Posterior vena cava (tissue), 2 donors: ENCODE measurements at places on chromosomes 4 and X. TPM values are rescaled to one million over a fixed set of nuclear protein-coding genes. Genes with fewer than 3 reads are reported as not detected.

KCND1 gene
- total RNA-seq: 2.0 TPM

WNK3 gene
- total RNA-seq: 4.4 TPM

EFNB1 gene
- total RNA-seq: 26.4 TPM

CCNA2 gene
- total RNA-seq: 1.2 TPM

IDUA gene
- 19.0 TPM for total RNA-seq

SORBS2 gene
- total RNA-seq: 166 TPM

PPP4R3C gene
- total RNA-seq: not detected

DNA sequence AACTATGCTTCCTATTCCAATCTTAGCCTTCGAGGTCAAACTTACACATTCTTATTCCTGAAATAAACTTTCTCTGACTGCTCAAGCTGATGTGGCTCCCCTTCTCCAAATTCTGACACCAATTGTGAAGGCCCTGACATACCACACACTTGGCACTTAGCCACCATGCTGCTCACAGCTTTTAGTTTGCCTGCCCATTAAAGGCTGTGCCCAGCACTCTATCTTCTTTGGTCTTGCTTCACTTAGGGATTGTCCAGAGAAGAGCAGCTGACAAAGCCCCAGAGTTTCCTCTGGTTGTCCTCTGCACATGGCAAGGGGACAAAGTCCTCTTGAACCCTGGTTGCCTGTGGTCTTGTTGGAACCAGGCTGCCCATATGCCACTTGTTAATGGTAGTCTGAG is 126.1 kb downstream of the ARHGEF9 start:
- no peak for DNase-seq

GRCh38 chr4:130812117-130812765 is 1716.3 kb downstream of the C4orf33 start:
- DNase-seq: no peak

DNA sequence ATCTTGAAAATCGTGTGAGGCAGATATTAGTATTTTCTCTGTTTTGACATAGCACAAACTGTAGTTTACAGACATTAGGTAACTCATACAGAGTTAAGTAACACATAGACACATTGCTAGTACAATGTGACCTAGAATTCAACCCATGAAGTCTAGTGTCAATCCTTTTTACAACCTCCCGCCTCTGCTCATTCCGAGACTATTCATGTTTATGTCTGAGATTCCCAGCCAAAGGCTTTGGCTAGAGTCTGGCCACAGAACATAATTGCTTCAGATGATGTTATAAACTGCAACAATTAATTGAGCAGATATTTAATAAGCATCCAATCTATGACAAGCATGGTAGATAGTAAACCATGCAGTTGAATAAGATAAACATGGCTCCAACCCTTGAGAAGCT is 841.0 kb downstream of the STIM2 start:
- DNase-seq: no peak

DNA sequence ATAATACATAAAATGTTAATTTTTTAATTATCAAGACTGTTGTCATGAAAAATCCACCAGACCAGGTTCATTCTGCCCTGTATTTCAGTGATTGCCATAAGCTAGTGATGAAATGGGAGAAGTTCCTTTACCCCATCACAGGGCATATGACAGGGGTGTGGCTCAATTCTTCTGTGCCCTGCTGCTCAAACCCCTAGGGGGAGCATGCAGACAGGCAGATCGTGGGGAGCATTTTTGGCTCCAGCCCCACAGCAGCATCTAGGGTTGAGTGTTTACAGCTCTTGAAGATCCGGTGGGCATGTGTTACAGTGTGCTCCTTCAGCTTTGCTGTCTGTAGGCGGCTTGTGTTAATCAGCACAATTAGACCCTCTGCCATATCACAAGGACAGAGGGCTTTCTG is 700.7 kb downstream of the PCDH18 start:
- DNase-seq: no peak

GRCh38 chr4:114136069-114136468 is 156.6 kb upstream of the ARSJ start:
- no peak for DNase-seq

DNA sequence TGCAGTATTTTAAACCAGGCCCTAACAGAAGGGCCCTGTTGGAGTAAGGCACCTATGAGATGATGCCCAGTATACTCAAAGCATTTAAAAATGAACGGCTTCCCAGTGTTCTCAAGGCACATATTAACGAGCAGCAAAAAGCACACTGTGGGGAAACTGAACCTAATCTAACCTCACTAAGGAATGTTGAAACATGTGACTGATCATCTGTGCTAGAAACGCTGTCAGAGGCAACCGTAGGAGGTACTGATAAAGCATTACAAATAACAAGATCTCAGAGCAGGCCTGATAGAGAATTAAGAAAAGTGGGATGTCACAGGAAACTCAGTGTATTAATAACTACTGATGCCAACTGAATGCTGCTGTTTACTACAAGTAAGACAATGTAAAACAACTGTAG is 24.0 kb downstream of the ASB9 start:
- DNase-seq: no peak

DNA sequence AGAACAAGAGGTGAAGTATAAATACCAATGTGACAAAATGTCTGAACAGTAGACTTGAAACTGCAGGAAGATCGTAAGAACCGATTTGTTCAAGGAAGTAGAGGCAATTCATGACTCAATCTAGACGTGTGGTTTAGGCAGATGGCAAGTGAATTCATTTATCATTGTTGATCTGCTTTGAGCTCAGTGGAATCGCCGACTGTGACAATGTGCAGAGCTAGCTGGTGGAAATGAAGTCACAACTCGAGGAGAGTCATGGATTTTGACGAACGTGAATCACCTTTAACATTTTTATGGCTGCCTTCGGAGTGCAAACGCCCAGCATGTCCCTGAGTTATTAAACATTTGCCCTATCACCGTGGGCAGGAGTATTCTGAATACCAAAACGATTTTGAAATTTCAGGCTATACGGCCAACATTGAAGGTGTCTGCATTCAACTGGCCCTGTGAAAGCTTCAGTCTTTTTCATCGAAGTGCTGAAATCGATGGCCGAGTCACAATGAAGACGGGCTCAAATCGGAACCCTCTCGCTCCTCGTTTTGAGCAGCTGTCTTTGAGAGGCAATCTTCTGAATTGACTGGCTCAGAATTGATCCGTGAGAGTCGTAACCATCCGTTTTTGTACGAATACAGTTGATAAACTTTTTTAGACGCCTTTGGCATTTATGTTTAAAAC is 689 bp upstream of the OGT start:
- DNase-seq: no peak

DNA sequence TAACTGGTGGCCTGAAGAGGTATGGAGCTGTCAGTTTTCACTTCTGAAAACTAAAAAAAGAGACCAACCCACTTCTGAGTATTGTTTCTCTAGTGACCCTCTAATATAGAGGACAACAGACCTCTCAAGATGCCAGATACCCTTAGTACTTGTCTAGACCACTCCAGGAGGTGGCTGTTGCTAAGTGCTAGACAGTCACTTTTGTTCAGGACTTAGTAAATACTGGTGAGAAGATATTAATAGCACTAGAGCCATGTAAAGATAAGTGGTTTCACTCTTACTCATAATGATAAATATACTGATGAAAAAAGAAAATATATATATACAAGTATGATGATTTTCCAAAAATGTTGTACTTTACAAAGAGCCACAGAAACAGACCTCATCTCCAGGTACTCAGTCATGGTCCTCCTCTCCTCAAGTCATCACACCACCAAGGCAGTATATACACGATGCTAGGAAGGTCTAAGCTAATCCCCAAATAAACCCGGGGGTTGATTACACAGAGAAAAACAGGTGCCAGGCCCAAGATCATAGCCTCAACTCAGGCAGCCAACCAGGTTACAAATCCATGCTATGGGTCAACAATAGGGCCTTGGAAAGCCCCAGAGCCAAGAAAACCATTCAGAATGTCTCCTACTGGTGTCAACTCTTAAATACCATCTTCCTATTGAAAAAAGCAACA is 66.9 kb downstream of the ARHGEF9 start:
- no peak for DNase-seq

DNA sequence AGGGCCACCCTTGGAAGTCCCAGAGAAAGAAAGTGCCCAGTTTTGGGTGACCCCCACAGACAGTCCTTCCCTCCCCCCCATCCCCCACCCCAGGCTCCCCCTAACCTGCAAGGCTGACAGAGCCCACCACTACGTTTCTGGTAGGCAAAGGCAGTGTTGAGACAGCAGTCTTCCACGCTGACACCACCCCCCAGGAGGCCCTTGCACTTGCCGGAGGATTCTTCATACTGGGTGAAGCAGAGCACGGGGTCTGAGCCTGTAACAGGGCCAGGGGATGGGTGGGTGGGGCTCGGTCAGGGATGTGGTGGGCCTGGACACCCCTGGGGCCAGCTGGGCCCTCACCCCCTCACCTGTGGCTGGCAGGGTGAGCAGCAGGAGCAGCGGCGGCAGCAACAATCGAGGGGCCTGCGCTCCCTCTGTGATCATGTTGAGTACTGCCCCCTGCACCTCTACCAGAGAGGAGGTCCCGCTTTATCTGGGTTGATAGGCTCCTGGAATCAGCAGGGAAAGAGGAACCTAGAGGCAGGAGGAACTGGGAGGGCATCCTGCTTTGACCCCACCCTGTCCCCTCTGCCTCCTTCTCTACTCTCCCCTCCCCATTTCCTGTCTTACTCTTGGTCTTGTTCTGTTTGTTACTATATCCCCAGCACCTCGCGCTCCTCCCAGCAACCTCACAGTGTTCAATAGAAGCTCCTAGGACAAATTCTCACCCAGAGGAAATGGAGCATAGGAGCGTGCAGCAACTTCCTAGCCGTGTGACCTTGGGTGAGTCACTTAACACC is at the start of gene CFP:
Gene CFP (minus strand): TSS at position 512 of the 782 bp plus-strand sequence. CDS start 86 bp downstream, at position 426.
- no peak for DNase-seq

- no peak for DNase-seq
Observed at GRCh38 chrX:13096728-13097127, 52.3 kb upstream of the FAM9C start.

- DNase-seq: no peak
Observed at GRCh38 chr4:79626101-79626500, 218.1 kb upstream of the GK2 start.

DNA sequence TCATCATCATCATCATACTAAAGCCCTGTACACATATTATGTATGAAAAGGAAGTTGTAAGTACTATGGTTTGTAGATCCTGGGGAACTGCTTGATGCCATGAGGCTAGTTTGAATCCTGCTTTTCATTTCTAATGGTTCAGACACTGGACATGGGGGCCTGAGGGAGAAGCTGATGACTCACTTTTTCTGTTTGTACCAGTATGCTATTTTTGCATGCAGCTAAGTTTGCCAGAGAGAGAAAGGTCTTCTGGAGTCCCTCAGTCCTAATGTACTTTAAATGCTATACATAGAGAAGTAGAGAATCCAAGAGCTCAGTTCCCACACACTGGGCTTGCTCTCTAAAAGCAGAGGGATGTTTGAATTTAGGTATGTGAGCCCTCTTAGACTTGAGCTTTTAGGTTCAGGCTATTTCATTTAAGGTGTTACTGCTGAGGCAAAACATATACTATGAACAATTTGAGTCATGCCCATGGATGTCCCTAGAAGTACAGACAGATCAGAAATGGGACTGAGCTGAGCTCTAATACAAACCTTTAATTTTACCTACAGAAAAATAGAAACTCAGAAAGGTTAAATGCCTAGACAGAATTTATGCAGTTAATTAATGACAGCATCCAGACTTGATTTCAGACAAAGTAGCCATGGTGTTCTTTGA is 17.6 kb upstream of the HS3ST1 start:
- DNase-seq: no peak

GRCh38 chr4:75513526-75514130 is 575 bp downstream of the RCHY1 start:
- no peak for DNase-seq

GRCh38 chr4:150743564-150744342 is 161.8 kb downstream of the MAB21L2 start:
- no peak for DNase-seq

GRCh38 chrX:108309144-108309543 is 129.1 kb downstream of the COL4A6 start:
- no peak for DNase-seq

DNA sequence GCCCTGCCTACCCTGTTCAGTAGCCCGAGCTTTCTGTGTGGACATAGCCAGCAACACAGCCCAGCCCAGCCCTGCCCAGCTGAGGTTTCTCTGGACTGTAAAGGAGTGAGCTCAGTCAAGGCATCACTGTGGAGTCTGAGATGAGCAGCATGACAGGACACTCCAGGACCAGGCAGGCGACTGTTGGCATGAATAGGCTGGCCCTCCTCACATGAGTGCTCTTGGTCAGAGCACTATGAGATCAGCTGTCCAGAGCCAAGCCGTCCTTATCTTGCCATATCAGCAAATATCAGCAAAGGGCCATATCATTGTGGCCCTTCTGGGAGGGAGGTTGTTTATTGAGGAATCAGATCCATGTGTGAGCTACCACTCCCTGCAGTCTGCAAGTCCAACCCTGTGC is 30.9 kb downstream of the REELD1 start:
- peak; percentile 83 for DNase-seq

- no peak for DNase-seq
Observed at GRCh38 chr4:182188622-182189021, 54.6 kb upstream of the TENM3 start.

DNA sequence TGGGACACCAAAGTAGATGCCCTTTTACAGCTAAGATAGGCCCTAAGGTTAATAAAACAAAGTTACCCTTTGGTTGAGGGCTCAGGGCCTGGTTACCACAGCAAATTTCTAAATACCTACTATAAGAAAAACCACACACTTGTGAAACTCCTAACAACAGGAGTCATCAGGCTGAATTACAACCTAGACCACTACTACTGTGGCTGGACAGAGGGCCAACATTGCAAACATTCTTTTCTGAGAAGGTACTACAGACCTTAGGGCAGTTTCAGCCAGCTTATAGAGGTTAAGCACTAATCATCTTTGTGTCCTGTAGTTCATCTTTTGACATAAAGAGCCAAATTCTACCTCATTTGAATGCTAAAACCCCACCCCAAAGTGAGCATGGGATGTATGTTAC is 504.0 kb downstream of the RAPGEF2 start:
- no peak for DNase-seq

DNA sequence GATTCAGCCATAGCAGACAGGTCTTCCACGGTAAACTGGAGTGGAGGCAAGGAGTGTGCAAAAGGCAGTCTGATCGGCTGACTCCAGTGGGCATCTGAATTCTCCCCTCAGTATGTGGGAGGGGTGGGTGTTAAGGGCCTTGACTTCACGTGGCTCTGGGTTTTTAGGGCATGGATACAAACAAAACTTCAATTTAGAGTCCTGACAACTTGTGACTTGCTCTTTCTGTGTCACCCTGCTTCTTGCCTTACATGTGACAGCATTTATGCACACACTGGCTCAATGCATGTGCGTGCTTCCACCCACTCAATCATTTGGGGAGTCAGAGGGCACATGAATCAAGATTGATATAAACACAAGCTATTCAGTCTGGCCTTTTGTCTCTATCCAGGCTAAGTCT is 17.5 kb downstream of the PLP1 start:
- DNase-seq: no peak

- no peak for DNase-seq
Observed at GRCh38 chr4:105504744-105505143, 30.9 kb upstream of the PPA2 start.

DNA sequence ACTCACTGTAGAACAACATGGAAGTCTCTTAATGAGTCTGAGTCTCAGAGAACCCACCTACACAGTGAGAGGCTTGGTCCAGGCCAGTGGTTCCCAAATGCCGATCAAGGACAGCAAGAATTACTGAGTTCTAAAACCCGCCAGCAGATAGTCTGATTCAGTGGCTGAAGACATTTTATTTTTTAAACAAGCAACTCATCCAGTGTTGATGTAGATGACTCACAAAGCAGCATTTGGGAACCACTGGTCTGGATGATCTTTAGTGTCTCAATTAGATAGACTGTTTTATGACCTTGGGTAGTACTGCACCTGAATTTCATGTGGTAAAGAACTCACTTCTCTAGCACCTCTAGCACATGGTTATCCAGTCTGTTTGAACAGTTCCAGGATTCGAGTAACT is 193.6 kb downstream of the FBXW7 start:
- no peak for DNase-seq
